ENCODE measurements at places on chromosomes 7 and 10.

GRCh38 chr10:113221756-113222168 lies 271.7 kb downstream of the TCF7L2 start:
- no peak for DNase-seq

- no peak for DNase-seq
These were observed 109.0 kb downstream of the CCNY start for GRCh38 chr10:35445150-35445884.

DNA sequence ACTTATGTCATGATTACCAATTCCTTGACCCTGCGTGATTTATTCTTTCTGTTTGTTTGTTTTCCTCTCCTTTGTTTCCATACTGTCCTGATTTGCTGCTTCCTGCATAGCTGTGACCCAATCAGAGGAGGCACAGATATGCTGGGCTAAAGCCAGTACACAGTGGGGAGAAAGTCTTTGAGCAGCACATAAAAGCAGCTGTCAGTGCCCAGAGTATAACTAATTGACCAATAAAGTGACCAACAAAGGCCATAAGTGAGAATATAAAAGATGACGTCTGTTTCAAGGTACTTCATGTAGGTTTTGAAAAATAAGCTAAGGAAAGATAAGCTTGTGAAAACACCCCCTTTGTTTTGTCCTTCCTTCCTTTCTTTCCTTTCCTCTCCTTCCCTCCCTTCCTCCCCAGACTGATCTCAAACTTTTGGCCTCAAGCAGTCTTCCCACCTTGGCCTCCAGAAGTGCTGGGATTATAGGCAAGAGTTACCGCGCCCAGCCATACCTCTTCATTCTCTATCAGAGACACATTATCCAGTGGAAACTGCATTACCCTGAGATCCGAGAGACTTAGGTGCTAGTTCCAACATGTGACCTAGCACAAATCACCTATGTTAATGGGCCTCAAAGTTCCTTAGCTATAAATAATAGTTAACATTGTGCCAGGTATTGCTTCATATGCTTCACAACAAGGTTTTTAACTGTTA lies 17.0 kb downstream of the BCAP29 start:
- no peak for DNase-seq

DNA sequence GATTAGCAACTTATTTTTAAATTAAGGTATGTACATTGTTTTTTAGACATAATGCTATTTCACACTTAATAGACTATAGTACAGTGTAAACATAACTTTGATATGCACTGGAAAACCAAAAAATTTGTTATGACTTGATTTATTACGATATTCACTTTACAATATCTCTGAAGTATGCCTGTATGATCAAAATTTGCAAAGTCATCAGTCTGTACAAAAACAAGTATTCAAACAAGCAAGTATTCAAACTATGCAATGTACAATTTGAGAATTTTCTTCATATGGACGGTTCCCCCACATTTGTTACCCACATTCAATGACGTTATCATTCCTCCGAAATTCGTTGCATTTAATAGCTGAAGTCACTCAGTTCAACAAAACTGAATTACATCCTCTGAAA lies 147.9 kb downstream of the AVL9 start:
- DNase-seq = no peak

GRCh38 chr10:3960496-3960895 lies 175.5 kb upstream of the KLF6 start:
- no peak for DNase-seq

DNA sequence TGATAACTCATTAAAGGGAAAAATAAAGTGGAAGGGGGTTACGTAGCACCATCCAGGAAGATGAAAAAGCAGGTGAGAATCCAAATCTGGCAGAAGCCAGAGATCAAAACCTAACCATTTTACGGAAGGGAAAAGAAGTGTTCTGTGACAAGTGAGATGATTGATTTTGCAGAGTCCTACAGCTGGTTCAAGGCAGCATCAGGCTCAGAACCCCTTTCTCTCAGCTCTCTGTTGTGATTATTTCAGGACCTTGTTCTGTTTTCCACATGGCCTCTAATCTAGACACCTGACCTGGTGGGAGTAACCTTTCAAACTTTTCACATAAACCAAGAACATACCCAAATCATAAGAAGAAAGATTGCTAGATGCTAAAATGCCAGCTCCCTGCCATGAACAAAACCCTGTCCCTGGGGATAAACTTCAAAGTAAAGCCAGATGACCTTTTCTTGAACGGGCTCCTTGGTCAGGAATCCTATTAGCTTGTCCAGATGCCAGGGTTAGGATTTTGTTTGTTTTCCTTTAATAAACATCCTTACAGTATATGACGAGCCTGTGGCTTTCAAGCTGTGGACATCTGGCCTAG lies 5.9 kb downstream of the DUSP5 start:
- DNase-seq = no peak

DNA sequence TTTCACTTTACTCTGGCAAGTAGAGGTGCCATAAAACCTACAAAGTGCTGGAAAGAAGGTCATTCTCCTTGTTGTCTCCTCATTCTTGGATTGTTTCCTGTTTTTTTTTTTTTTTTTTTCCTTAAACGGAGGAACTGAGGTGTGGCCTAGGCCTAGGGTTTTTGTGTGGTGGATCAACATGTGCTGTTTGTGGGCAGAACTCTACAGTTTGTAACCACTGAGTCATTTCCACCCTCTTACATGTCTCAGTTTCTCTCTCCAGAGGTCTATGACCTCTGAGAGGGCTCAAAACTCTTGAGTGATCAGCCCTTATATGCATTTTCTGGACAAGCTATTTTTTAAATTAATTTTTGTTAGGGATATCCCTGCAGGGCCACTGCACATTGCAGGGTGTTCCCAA lies 296.0 kb downstream of the PPP1R3A start:
- no peak for DNase-seq

GRCh38 chr7:36153571-36154097 lies 580 bp downstream of the EEPD1 start:
- peak; percentile 76 for DNase-seq

DNA sequence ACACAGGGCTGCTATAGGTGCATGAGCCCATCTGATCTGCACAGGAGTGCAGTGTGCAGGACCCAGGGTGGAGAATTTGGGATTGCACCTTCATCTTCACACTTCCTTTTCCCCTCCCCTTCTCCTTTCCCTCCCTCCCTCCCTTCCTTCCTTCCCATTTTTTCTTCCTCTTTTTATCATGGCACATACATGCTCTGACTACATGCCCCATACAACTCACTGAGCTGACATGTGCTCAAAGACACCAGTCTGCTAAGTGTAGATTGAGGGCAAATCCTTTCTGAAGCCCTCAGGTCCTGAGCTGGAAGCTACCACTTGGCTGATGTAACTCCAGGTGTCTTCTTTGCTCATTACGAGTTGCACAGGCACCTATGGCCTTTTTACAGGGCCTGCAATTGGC lies 365.3 kb upstream of the ZNF32 start:
- no peak for DNase-seq

GRCh38 chr10:124198125-124198501 lies 104.7 kb upstream of the CHST15 start:
- DNase-seq = peak; percentile 43

DNA sequence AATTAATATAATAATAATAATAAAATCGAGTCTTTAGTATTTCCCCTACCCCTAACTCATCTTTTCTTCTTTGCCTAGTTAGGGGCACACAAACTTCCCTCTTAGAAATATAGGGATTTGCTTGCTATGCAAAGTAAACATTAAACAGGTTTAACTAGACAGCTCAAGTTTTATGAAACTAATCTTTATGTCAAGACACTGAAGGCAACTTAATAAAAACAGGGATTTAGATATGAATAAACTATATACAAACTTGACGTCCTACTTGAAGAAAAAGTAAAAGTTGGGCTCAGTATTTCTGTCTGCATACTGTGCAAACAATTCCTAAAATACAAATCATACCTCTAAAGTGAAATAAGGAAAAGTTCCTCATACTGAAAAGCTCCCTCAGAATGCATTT lies 52.1 kb upstream of the CAV2 start:
- no peak for DNase-seq

DNA sequence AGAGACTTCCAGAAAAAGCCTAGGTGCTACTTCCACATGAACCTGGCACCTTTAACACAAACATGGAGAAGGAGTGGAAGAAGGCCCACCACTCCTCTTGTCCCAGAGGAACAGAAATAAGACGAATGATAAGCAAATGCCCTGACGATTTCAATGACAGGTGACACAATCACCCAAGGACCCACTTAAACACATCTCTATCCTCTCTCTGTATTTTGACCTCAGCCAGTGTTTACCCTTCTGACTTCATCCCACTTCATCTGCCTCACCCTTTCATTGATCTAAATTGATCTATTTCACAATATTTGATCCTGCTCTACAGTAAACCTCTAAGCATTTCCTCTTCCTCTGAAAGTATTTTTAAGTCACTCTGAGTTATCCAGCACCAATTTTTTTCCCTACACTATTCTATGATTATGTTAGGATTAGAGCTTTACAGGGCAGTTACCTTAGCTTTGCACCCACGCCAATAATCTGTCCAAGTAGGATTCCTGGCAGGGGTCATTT lies 9.1 kb downstream of the GOT1 start:
- DNase-seq = no peak

- DNase-seq = no peak
These were observed 48.4 kb upstream of the TRIM8 start for GRCh38 chr10:102595897-102596296.

GRCh38 chr10:50393784-50394467 lies 142.6 kb upstream of the ASAH2 start:
- peak; percentile 79 for DNase-seq

GRCh38 chr10:111089293-111089692 lies 12.5 kb downstream of the ADRA2A start:
- DNase-seq = no peak

DNA sequence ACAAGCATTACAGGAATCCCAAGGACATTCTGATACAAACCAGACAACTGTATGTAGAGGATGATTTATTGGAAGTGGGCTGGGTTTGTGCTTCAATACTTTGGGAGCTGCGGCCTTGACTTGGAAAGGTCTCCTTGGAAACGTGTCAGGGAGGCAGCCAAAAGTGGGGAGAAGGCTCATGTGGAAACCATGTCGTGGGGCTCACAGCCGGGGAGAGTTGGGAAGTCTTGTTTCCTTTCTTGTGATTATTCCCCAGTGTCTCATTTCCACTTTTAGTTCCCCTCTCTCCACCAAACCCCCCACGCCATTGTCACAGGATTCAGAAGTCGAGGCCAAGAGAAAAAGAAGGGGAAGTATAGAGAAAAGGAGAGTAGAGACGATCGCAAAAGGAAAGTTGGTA lies 53.9 kb upstream of the SFMBT2 start:
- no peak for DNase-seq

DNA sequence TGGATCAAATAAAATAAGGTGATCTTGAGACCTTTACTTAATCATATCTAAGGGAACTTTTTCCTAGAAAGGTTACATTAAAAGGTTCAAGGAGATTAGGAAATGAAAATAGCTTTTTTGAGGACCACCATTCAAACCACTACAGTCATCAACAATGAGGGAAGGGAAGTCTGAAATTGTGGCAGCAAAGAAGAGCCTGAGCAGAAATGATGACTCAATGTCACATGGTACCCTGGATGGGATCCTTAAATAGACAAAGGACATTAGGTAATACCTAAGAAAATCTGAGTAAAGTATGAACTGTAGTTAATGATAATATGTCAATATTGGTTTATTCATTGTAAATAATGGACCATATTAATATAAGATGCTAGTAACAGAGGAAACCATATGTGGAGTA lies 236.0 kb downstream of the SEMA3D start:
- DNase-seq = no peak

DNA sequence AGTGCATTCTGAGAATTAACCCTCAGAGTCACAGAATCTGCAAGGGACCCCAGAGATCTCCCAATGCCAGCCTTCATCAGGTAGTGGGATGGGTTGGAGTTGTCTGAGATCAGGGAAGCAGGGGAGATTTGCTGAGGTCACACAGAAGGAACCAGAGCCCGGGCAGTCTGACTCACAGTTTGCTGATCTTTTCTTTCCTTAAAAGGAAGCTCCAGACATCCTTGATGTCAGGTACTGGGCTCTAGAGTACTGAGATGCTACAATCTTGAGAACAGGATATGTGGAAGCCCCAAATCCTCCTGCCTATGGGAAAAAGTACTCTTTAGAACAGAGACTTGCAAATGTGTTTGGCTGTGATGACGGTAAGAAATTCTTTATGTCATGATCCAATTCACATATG lies 706 bp downstream of the TBATA start:
- peak; percentile 73 for DNase-seq

GRCh38 chr10:15106352-15107013 lies 9.3 kb downstream of the RPP38 start:
- DNase-seq = peak; percentile 68

- DNase-seq = no peak
These were observed 114.8 kb upstream of the MKI67 start for GRCh38 chr10:128241023-128241422.

DNA sequence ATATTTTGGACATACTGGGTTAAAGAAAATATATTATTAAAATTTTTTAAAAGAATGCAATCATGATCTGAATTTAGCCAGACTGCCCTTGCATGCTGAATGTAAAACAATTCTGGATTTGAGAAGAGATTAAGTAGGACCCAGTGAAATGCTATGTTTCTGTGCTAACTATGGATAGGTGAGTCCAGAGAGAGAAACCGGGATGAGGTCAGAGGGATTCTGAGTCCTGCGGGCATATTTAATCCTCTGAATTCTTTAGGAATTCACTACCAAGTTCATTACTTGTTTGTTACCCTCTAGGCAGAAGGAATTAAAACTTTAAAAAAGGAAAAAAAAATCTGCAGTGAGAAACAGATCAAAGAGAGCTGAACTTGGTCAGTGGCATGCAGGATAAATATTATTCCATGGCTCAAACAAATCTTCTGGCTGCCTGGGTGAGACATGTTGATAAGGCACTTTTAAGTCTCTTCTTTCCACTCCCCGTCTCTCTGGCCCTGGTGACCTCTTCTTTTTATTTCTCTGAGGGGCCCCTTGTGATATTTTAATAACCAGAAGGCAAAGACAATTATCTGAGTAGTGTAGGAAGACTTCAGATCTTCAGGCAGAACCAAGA lies 50.2 kb upstream of the LYZL1 start:
- no peak for DNase-seq

All from osteoblast (primary cell).